ENCODE measurements at places on chromosomes 11 and 22. TPM values are rescaled to one million over a fixed set of nuclear protein-coding genes. Genes with fewer than 3 reads are reported as not detected.

DNA sequence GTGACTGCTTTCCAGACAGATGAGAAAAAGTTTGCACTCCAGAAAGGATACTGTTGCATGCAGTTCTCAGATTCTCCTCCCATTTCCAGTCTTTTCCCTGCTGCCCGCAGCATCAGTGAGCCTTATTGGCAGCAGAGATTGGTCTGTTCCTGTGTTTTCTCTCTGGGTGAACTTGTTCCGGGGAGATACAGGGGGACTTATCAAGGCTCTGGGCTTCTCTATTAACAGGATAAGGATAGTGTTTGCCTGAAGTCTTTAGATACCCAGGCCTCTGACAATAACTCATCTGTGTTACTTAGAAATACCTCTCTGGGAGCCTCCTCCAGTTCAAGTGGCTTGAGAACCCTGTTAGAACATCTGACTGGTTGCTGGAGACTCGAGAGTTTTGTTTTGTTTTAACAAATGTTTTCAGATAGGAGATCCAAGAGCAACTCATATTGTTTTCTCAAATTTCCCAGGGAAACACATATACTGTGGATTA is 154.7 kb downstream of the BLID start:
- DNase-seq: no peak

DNA sequence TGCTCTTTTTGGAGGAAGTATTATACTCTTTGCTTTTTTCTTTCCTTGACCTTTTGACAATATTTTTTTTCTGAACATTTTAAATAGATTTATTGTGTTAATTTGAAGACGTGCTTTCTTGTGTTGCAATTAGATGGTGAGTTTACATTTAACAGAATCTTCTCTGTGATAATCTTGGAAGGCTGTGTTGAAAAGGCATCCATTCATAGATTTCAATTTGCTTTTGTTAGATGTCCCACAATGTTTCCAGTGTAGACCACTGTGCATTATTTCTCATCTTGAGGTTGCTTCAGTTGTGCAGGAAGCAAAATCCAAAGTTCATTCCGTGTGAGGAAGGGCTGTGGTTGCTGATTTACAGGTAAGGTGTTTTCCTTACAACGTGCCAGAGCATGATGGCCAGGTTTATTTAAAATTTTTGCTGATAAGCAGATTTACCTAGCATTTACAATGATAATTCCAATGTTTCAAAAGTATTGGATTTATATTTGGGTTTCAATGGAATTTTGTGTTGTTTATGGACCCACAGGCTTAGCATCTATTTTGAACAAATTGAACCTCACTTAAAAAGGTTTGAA is 4.1 kb upstream of the OR5J2 start:
- no peak for DNase-seq

- DNase-seq: no peak
Measured at GRCh38 chr11:86724137-86724536, 51.7 kb upstream of the ME3 start.

- DNase-seq: no peak
Measured at GRCh38 chr11:12382451-12382850, 5.1 kb downstream of the PARVA start.

DNA sequence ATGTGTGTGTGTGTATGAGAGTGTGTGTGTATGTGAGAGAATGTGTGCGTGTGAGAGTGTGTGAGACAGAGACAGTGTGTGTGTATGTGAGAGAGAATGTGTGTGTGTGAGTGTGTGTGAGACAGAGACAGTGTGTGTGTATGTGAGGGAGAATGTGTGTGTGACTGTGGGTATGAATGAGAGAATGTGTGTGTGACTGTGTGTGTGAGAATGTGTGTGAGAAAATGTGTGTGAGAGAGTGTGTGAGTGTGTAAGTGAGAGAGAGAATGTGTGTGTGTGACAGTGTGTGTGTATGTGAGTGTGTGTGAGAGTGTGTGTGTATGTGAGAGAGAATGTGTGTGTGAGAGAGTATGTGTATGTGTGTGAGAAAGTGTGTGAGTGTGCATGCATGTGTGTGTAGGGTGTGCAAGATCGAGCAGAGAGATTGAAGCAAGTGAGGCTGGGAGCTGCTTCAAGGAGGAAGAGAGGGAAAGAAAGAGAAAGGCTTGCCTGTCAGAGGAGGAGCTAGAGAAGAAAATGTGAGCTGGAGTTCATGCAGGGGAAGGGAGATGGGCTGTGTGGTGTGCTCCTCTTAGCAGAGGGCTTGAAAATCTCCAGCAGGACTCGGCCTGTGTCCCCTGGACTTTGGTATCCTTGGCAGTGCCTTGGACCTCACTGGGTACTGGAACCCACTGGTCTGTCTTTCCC is 27.7 kb upstream of the TP53I11 start:
- no peak for DNase-seq

Gene ARHGAP20
- total RNA-seq: 1.9 TPM

All from suprapubic skin (tissue), 4 donors.